ENCODE measurements at places on chromosomes 12 and 14.

DNA sequence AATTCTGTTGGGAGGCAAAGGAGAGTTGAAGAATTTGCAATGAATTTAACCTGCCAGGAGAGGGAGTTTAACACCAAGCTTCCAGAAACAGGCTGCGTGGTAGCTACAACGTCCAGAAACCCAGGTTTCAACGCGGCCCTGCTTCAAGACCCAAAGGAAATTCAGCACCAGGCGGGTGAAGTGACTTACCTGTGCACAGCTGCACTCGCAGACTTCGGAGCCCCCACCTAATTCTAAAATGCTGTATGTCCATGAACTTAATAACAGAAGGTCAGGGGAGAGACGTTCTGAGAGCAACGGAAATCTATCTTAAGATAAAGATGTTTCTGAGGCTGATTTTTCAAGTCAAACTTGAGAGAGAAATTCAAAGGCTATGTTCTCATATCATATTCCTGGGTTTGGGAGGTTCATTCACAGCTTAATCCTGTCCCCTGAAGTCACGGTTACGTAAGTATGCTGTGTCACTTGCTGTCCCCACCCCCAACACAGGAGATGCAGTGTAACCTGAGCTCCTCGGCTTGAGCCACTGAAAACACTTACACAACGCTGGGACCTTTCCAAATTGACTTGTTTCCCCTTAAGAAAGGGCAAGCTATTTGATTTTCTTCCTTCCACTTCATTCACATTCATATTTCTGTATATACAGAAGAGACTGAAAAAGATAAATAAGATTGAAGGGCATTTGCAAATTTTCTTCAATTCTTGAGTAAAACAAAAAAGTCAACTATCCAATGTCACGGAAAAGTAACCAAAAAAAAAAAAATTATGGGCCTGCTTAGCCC lies 22.7 kb downstream of the CLIP1 start:
- DNase-seq: no peak

GRCh38 chr14:91580876-91581577 lies 70.9 kb upstream of the PPP4R3A start:
- DNase-seq: no peak

DNA sequence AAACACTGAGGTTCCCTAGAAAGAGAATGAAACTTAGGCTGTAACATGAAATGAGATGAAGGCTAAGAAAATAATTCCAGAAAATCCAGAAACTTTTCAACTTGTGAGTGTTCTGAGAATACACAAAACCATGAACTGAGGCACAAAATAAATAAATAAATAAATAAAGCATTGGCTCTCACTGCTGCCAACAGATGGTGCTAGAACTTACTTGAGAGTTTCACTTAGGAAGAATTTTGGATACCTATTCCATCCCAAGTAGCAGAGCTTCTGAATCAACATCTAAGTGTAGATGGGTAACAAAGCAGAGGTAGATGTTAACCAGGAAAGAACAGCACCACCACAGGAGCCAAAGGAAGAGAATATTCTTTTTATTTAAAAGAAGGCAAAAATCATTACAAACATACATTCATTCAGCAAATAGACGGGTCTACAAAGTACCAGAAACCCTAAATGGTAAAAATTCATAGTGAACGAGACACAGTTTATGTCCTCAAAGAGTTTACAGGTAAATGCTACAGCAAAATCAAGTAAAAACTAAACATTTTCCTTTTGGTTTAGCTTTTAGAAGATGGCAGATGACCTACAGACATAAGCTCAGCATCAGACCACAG lies 16.7 kb downstream of the EPS8 start:
- no peak for DNase-seq

- DNase-seq: no peak
Observed at GRCh38 chr12:92363295-92364146, 217.9 kb upstream of the BTG1 start.

- DNase-seq: no peak
Observed at GRCh38 chr14:54338696-54339317, 58.0 kb upstream of the CDKN3 start.

DNA sequence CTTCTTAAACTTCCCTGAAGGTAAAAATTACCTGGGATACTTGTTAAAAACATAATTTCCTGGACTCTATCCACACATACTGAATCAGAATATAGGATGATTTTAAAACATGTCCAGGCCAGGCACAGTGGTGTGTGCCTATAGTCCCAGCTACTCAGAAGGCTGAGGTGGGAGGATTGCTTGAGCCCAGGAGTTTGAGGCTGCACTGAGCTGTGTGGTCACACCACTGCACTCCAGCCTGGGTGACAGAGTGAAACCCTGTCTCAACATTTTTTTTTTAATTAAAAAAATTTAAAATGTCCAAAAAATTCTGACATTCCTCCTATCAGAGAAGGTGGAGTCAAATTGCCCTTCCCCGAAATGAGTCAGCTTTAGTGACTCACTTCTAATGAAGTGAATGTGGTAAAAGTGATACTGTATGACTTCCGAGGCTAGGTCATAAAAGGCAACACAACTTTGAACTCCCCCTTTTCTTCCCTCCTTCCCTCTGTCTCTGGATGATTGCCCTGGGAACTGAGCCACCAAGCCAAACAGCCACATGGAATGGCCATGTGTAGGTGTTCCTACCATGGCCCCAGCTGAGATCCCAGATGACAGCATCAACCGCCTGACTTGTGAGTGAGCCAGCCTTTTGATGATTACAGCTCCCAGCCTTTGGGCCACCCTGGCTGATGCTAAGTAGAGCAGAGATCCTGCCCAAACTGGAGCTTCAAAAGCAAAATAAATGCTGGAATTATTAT lies 36.3 kb downstream of the LIMA1 start:
- no peak for DNase-seq

DNA sequence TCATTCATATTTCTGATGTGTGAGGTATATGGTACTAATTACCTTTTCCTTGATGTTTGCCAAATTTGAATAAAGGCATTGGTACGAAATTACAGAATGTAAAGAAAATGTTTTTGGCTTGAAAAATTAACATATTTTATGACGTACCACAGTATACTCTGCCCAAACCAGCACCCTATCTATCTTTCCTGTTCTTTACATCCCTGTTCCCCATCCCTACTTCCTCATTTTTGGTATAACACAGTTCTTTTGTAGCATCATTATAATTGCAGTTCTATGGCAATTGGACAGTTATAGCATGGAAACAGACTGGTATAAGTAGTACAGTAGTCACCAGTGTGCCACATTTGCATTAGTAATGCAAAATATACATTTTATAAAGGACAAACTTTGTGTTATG lies 7.0 kb upstream of the CCT2 start:
- DNase-seq: no peak

- DNase-seq: no peak
Observed at GRCh38 chr14:64915029-64915424, 772 bp downstream of the CHURC1 start.

DNA sequence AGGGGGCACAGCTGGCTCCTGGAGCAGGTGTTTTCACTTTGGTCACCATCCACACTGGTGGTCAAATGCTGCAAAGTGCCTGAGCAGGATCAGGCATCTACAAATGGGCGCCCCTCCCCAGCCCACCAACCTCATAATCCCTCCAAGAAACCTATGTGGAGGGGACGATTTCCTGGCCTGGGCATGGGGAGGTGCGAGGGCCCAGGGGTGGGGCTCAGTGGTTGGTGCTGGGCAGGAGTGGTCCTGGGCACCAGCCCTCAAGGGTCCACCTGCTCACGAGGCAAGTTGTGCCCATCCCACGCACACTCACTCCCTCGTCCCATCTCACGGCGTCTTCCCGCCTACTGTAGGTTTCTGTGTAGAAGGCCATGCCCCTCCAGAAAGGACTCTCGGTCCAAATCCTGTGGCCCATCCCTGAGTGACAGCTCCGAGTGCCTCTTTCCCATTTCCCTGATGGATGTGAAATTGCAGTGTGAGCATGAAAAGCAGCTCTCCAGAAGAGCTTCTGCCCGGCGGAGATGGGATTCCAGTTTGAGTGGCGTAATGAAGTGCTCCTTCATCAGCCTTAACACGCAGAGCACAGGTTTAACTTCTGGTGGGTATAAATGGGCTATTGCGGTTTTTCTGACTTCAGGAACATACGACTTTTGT lies 36.9 kb downstream of the SLC15A4 start:
- DNase-seq: no peak

- DNase-seq: no peak
Observed at GRCh38 chr12:19539836-19540235, 100.5 kb downstream of the AEBP2 start.

DNA sequence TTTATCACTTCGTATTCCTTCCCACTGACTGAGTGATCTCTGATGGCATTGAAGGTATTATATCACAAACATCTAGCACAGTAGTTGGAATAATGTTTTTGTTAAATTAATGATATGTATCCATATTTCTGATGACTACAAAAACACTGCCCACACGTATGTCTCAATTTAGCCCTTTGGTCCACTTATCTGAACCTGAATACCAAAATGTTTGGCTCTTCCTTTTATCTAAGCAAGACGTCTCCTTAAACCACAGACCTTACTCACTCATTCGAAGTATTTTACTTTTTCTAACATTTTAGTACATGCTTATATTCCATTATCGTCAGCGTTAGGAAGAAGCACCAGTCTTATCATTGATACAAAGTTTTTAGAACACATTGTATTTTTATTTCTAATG lies 126.4 kb downstream of the PIK3C2G start:
- DNase-seq: no peak

GRCh38 chr14:60175255-60175902 lies 10.2 kb upstream of the DHRS7 start:
- no peak for DNase-seq

DNA sequence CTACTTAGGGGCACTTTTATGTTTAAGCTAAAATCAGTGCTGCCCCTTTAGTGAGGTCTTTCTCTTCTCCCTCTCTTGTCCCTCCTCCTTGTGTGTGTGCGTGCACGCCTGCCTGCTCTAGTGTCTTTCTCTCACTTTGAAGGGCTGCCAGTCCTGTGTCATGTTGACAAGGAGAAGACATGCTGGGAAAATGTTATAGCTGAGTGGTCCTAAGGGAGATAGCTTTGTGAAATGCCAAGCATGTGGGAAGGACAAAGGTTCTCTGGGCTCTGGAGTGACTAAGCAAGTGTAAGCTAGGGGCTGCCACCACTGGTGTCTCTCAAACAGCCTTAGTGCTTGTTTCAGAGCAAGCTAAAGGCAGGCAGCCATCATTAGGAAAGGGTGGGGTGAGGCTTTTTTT lies 108.4 kb downstream of the EMP1 start:
- no peak for DNase-seq

GRCh38 chr12:122394626-122395194 lies 27.8 kb downstream of the CLIP1 start:
- DNase-seq: no peak

GRCh38 chr14:97353102-97353501 lies 555.9 kb downstream of the VRK1 start:
- no peak for DNase-seq

DNA sequence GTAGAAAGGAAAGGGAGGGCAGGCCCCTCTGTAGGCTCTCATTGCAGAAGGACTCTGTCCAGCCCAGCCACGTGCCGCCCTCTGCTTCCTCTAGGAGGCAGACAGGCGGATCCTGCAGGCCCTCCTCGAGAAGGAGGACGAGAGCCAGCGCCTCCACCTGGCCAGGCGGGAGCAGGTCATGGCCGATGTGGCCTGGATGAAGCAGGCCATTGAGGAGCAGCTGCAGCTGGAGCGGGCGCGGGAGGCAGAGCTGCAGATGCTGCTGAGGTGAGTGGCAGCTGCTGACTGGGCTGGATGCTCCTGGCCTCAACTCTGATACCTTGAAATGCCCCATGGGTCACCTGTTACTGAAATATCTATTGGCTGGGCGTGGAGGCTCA lies 10.9 kb downstream of the TCHP start:
- DNase-seq: no peak

DNA sequence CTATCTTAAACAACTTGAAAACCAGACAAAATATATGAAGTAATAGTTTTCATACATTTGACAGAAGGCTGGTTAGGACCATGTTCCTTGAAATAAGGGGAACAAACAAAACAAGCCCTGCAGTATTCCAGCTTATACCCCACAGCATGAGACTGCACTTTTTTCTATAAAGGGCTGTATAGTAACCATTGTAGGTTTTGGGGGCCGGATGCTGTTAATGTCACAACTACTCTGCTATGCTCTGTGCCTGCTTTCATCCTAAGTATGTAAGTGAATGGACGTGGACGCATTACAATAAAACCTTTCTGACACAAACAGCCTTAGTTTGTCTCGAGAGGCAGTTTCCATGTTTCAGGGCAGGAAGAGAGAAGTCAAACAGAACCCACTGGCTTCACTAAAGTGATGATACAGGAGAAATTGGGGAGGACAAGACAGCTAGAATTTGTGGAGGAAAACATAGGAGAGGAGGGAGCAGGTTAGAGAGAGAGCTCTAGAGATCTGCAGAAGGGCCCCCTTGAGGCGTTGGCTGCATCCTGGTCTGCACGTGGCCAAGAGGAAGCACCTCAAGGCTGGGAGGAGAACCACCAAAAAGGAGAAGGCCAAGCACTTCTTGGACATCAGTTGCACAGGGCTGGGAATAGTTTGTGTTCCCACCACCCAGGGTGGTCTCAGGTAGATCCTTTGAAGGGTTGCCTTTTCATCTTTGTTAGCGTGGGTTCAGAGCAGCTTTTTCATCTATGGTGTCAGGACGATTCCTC lies 63.7 kb downstream of the TRAF3 start:
- no peak for DNase-seq
